ENCODE measurements at places on chromosomes 2 and 18. TPM values are rescaled to one million over a fixed set of nuclear protein-coding genes. Genes with fewer than 3 reads are reported as not detected.

The PIGN gene
- 37.3 TPM for total RNA-seq

The ATP6V1B1 gene
- total RNA-seq, result not detected

The EPHA4 gene
- total RNA-seq, result 2.2 TPM

The MYCN gene
- total RNA-seq, result 3.2 TPM

The CFAP210 gene
- total RNA-seq, result not detected

The NAT8 gene
- not detected for total RNA-seq

The VWA3B gene
- 0.13 TPM for total RNA-seq

The PROKR1 gene
- under 0.01 TPM for total RNA-seq

The KCNE4 gene
- under 0.01 TPM for total RNA-seq

The CRIM1 gene
- 375 TPM for total RNA-seq

The AMER3 gene
- total RNA-seq, result not detected

The OTOS gene
- total RNA-seq, result not detected

The TTR gene
- not detected for total RNA-seq

The SPP2 gene
- not detected for total RNA-seq

The ACTR3 gene
- 132 TPM for total RNA-seq

The MYL12B gene
- total RNA-seq, result 866 TPM

The RNF181 gene
- total RNA-seq, result 224 TPM

The MEIS1 gene
- 3.6 TPM for total RNA-seq

The DSG4 gene
- not detected for total RNA-seq

The C2orf80 gene
- total RNA-seq, result not detected

The MYL1 gene
- not detected for total RNA-seq

The ZSWIM2 gene
- total RNA-seq, result under 0.01 TPM

The CNTNAP5 gene
- total RNA-seq, result not detected

The LDAH gene
- 17.3 TPM for total RNA-seq

The FZD7 gene
- under 0.01 TPM for total RNA-seq

The GRB14 gene
- total RNA-seq, result 0.64 TPM

The RTKN gene
- 18.0 TPM for total RNA-seq

The POTEC gene
- not detected for total RNA-seq

The CYP20A1 gene
- total RNA-seq, result 26.9 TPM

The ELOA2 gene
- total RNA-seq, result not detected

The KATNAL2 gene
- total RNA-seq, result 0.25 TPM

The TXNL1 gene
- total RNA-seq, result 22.0 TPM

The MROH2A gene
- total RNA-seq, result not detected

The MAL gene
- total RNA-seq, result not detected

The NOL4 gene
- not detected for total RNA-seq

The SIX3 gene
- not detected for total RNA-seq

The PLA2R1 gene
- total RNA-seq, result 26.9 TPM

The CCDC68 gene
- 0.26 TPM for total RNA-seq

The RESP18 gene
- not detected for total RNA-seq

The SCYGR8 gene
- total RNA-seq, result not detected

All from dermis microvascular lymphatic vessel endothelial cell (primary cell).